ENCODE measurements at places on chromosomes 5 and 9.
A peak's percentile ranks its signal among the peaks of the same experiment; 100 is the strongest.

DNA sequence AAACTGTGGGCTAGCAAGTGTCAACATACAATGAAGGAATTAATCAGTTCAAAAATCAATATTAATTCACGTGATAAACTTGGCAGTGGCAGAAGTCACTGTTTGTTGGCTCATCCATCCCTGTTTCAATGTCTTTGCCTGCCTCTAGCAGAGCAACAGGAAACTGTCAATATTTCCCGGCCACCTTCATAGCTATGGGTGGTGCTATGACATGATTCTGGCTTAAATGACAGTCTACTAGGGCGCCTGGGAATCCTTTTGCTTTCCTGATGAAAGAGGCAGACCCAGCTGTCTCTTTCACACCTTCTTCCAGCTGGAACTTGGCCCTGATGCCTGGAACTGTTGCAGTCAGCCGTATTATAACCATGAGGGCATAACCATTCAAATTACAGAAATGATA is 72.1 kb upstream of the DNAH5 start:
- no peak for DNase-seq

DNA sequence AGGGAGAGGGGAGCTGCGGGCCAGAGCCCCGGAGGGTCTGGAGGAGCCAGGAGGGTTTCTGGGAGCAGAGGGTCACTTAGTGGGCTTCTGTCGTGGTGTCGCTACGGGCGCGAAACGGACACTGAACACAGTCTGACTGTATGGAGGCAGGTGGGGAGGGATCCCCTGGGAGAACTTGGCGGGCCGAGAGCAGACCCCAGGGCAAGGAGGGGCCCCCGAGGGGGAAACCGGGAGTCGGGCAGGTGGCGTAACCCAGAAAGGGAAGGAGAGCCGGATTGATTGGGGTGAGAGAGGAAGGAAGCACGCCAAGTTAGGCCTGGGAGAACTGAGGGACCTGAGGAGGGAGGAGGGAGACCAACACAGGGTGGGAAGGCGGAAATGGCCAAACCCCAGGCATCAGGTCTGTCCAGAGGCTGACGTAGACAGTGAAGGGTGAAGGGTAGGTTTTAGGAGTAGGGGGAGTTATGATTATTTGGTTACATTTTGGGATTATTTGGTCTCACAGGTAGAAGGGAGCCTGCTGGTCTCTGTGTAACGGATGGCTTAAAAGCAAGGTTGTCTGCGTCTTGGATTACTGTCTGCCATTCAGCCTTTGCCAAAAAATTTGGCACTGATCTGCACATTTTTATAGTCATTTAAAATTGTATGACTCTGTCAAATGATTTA is 3.3 kb upstream of the MSMP start:
- peak; percentile 70 for DNase-seq

DNA sequence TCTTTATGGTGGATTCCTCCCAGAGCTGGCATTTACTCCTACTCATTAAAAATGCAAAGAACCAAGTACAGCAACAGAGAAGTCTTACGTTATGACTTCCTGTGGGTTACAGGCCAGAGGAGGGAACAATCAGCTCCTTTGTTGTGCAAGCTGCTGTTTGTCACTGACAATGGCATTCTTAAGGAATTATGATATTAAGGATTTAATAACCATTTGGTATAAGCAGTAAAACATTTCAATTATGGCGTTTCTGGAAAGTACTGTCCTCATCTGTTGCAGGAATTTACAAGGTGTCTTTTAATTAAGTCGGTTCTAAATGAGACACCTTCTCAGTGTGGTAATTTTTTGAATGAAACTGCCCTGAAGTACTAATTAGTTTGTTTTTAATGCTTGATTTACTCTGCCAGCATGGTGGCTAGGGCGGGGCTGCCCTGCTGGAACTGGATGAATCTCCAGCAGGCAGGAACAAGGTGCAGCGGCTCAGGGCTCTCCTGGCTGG is 49.1 kb upstream of the VDAC1 start:
- no peak for DNase-seq

- DNase-seq, result no peak
Measured at GRCh38 chr5:171283753-171284152, 25.3 kb upstream of the TLX3 start.

DNA sequence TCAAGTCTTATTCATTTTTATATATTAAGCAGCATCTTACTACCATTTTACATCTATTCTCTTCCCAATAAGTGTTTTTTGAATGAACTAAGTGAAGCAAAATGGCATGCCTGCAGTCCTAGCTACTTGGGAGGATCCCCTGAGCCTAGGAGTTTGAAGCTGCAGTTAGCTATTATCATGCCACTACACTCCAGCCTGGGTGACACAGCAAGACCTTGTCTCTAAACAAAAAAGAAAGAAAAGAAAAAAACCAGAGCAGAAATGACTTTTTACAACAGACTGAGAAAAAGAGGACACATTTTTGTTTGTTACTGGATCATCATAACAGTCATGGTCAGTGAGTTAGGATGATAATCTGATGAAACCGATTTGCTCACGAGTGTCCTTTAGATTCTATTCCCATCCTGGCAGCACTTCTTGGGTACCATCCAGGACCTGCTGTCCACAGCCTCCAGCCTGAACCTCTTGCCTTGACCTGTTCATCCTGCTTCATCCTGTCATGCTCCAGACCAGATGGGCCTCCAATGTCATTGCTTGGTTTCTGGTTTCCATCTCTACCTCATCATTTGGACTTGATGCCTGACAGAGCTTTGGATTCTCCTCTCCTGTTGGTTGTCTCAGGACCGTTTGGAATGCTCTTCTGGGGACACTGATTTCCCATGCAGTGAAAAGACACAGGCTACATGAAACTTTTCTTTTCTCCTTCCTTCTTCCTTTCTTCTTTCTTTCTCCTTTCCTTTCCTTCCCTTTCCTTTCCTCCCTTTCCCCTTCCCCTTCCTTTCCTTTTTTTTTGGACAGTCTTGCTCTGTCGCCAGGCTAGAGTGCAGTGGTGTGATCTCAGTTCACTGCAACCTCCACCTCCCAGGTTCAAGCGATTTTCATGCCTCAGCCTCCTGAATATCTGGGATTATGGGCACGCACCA is 50.1 kb upstream of the GLRX start:
- DNase-seq, result no peak

- DNase-seq, result no peak
Measured at GRCh38 chr9:86731511-86732063, 215.7 kb downstream of the GAS1 start.

- no peak for DNase-seq
Measured at GRCh38 chr5:16975950-16976624, 40.0 kb upstream of the MYO10 start.

- DNase-seq, result no peak
Measured at GRCh38 chr9:136429683-136430491, 9.8 kb downstream of the INPP5E start.

GRCh38 chr5:14206028-14206725 is 63.0 kb downstream of the TRIO start:
- no peak for DNase-seq

DNA sequence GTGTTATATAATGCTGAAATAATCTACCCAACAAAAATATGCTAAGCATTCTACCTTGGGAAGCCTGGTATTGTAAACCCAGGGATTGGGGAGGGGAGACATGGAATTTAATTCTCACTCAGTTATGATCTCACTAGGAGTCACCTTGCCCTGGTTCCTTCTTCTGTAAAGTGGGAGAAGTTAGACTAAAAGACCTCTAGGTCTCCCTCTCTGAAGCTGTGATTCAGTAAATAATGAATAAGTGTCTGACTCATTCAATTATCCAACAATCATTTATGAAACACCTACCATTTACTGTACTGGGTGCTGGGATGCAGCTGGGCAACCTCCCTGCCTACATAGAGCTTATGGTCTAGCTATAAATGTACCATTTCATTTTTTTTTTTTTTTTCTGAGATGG is 20.2 kb upstream of the SPARC start:
- DNase-seq, result no peak

- DNase-seq, result no peak
Measured at GRCh38 chr5:179427676-179428056, 82.4 kb upstream of the ADAMTS2 start.

- peak; percentile 13 for DNase-seq
Measured at GRCh38 chr9:16276866-16277265, 593.6 kb downstream of the BNC2 start.

DNA sequence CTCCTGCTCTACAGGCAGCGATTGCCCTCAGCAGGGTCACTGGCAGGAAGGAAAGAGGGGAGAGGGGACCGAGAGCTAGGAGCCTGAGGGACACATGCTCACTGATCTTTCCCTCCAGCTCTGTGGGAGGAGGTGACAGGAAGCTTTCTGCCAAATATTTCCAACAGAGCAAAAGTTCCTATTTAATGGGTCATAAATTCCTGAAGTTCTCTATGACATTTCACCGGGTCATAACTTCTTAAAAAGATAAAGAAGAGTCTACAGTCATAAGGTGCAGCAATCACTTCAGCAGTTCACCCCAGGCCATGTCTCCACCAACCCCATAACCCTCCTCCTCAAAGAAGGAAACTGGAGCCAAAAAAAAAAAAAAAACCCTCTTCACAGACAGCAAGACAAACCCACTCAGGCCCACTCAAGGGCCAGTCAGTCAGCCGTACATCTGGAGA is 481.1 kb downstream of the NR2F1-AS1 start:
- DNase-seq, result no peak

DNA sequence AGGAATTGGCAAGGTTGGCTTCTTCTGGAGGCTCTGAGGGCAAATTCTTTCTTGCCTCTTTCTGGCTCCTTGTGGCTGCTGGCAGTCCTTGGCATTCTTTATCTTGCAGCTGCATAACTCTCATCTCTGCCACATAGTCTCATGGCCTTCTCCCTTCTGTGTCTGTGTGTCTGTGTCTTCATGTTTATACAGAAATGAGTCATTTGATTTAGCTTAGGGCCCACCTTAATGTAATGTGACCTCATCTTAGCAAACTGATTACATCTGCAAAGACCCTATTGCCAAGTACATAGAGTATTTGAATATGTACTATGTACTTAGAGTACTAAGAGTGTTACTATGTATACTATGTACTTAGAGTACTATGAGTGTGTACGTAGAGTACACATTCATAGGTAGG is 122.5 kb downstream of the RFK start:
- no peak for DNase-seq

GRCh38 chr9:74940600-74940999 is 12.1 kb downstream of the C9orf40 start:
- no peak for DNase-seq

- no peak for DNase-seq
Measured at GRCh38 chr5:65926893-65927292, 518 bp downstream of the ERBIN start.
